ENCODE measurements at places on chromosomes 6 and 20.

GRCh38 chr6:15444881-15445280 lies 199.0 kb downstream of the JARID2 start:
- DNase-seq = no peak

DNA sequence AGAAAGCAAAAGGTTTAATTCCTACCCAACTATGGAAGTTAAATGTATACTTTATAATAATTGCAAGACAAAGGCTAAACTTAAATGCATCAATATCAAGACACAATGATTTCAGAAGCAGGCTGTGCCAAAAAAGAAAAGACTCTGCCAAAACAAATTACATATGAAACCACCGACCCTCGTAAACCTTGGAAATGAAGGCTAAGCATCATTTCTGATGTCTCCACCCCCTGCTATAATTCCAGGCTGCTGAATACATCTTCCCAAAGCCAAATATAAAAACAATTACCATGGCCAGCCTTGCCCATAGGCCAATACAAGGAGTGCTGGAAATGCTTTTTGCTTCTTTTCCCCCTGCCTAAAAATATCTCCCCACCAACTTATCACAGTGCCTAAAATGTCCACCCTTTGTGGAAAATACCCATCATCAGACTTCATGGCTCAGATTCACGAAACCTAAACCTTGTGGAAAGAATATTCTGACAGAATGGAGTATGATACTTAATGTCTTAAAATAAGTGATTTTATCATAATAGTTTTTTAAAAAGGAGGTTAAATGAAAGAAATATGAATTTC lies 37.4 kb downstream of the RCAN2 start:
- no peak for DNase-seq

DNA sequence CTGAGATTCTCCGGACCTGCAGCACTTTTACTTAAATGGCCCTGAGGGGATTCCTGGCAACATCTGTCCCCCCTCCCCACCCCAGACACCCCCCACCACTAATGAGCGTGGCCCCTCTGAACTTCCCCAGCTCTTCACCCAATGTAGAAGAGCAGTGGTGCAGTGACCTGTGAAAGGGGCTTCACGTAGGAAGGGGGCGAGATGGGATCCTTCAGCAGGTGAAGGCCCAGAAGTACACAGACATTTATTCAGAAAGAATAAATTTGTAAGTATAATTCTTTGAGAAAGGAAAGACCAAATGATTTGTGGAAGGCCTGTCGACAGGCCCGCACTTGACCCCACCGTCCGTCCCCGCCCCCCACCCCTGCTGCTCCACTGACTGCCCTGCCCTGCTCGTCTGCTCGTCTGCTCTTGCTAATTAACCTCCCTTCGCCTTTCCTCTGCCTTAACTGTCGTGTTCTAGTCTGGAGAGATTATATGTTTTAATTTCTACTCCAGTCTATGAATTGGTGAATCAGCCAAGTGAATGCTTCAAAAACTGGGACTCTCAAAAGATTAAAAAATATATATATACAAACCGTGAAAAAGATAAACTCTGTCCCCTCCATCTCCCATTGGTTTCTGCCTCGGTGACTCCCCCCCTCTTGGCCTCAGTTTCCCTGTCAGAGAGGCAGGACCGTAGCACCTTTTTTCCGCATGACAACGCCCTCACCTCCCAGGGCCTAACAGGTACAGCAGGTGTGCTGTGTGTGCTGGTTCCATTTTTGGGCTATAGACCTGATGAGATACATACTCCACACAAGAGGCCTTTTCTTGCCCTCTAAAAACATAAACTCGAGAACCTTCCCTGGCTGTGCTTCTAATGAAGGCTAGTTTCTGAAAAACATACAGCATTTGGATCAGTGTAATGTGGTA lies 49.2 kb downstream of the GNAS start:
- DNase-seq = no peak

DNA sequence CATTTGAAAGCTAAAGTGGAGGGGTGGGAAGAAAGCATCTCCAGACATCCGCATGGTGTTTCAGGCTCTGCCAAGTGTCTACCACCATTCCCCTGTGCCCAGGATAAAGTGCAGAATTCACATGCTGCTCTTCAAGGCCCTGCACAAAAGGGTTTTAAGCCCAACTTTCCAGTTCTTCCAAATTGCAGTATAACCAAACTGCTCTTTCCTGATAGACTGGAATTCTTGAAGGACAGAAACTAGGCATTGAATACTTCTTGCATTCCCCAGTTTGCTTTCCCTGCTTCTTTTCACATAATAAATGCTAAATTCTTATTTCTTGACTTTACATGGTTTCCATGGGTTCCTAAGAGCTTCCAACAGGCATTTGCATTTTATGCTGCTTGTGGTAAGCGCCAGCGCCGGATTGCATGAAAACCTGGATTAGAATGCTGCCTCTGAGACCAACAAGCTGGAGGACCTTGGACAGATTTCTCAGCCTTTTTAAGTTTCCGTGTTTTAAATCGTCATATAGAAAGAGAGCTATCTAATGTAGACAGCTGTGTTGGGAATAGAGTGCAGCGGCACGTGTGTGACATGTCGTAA lies 7.9 kb downstream of the SOX4 start:
- DNase-seq = no peak

- no peak for DNase-seq
Measured at GRCh38 chr6:75502884-75503283, 9.3 kb upstream of the FILIP1 start.

GRCh38 chr20:22374066-22374465 lies 210.3 kb downstream of the FOXA2 start:
- no peak for DNase-seq

GRCh38 chr6:11062083-11062482 lies 18.0 kb upstream of the ELOVL2 start:
- DNase-seq = no peak

DNA sequence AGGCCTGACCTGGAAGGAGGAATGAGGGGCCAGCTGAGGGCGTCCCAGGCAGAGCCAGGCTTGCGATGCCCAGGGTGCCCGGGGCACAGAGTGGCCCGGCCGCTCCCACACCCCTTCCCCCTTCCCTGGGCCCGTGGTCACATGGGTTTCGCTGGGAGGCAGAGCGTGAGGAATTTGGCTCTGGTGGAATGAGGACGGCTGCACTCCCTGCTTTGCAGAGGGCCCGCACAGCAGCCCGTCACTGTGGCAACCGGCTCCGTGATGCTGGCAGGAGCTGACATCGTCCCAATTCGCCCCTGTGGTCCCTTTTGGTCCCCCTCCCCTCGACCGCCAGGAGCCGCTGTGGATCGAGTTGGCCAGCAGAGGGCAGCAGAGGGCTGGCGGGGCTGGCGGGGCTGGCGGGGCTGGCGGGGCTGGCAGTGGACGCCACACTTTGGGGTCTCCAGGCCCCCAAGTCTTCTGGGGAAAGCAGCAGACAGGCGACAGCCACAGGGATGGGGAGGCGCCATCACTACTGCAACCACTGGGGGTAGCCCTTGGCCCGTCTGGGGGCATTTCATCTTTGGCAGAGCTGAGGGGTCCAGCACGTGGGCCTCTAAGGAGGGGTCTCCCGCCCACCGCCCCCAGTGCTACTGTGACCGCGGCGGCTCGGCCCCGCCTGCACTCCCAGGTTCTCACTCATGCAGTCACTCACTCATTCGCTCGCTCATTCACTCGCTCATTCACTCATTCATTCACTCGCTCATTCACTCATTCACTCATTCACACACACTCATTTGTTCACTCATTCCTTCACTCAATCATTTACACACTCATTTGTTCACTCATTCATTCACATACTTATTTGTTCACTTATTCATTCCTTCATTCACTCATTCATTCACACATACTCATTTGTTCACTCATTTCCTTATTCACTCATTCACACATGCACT lies 49.7 kb upstream of the BHLHE23 start:
- no peak for DNase-seq

DNA sequence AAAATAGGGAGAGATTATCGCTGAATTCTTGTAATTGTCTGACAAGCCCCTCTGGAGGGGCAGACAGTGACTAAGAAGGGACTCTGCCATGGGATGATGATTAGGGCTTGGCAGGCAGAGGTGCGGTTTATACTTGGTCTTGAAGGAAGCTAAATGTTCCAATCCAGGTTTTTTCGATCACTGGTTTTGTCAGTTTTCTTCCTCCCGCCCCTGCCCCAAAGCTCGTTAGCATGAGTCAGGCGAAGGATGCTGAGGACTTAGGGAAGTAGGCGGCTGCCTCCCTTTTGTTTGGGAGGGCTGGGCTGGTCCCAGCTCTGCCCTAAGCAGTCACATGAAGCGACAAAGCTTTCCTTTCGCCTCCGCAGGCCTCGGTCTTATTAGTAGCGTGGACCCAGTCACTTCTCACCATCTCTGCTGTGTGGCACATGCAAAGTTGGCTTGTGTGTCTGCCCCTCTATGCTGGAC lies 314.2 kb downstream of the CDC5L start:
- no peak for DNase-seq

GRCh38 chr6:116049321-116049720 lies 11.4 kb downstream of the FRK start:
- DNase-seq = no peak

GRCh38 chr6:163964789-163965188 lies 550.3 kb downstream of the QKI start:
- no peak for DNase-seq

DNA sequence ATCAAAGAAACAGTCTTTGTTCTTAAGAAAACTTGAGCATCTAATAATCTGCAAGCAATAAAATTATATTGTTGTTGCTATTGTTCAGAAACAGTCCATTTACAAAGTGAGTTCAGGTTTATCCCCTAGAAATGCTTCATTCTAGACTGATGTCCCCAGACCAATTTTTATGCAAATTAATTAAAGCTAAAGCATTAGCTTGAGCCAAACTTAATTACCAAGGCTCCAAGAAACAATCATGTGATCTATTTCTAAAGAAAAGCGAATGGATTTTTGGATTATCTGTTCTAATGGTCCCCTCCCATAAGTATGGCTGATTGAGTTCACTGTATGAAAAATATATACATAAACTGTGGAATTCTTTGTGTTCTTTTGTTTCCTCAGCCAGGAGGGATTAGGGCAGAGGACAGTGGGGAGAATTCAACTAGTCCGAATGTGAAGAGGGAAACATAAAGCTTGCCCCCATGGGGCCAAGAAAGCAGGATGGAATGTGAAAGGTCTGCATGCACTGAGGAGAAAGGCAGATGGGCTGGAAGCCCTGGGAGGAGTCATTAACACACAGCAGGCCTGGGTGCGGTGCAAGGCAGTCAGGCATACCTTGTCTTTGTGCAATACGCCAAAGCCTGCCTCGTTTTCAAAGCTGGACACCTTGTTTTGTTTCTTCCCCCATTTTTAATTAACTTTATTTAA lies 597.1 kb downstream of the KIF16B start:
- DNase-seq = no peak

DNA sequence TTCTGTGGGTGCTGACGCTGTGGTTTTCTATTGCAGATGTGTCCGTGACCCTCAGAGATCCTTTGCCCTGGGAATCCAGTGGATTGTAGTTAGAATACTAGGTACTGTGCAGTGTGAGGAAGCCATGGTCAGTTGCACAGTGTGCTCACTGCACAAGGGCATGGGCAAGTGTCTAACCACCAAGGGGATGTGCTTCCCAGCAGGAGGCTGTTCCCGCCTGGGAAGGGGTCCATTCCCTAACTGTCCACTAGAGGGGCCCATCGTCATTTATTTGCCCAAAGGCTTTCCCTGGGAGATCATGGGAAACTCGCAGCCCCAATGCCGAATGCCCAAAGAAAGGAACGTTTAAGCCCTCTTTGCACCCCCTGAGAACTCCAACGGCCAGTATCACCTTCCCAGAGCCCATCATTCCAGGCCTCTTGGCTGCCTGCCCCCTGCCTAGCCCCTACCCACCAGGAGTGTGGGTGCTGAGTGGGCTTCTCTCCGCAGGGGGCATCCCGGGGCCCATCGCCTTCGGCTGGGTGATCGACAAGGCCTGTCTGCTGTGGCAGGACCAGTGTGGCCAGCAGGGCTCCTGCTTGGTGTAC lies 26.2 kb downstream of the SLCO4A1 start:
- peak; percentile 23 for DNase-seq

DNA sequence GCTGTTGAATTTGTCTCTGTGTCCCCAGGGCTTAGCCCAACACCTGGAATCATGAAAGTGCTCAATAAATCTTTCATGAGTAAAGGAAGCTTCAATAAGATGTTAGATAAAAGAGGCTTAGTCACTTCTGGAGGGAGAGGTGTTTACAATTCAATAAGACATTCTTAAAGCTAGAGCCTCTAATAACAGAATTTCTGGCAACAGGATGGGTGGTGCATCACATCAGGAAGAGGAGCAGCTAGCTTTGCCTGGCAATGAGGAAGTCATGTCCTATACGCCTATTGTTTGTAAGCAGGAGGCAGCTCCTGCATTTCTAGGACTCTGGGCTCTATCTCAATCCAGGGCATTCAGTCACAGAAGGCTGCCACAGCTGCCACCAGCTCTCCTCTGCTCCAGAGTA lies 638.5 kb downstream of the EPM2A start:
- DNase-seq = no peak

DNA sequence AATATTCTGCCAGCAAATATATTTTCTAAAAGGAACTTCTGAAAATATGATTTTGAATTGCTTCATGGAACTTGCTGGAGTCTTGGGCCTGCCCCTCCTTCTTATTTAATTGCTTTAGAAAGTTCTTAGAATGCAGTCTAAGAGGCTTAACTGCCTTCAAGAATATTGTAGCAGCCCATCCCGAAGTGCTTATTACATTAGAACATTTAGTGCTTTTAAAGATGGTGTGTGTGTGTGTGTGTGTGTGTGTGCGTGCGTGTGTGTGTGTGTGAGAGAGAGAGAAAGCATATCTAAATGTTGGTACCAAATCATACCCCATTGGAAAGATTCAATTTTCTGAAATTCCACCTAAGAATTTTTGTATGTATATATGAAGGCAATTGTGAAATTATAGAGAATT lies 193.5 kb downstream of the SLC24A3 start:
- DNase-seq = no peak

DNA sequence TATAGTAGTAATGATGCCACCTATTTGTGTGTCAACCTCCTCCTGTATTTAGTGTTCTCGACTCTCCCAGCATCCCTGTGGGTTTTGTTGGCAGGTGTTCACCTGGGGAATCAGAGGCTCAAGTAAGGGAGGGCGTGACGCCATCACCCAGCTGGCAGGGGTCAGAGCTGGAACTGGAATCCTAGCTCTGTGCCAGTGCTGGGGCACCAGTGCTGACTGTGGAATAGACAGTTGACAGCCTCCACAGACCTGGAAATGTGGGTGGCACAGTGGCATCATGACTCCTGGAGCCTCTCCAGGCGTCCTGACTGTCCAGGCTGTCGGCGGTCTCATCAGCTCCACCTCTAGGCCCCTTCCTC lies 102.8 kb downstream of the SYCP2 start:
- no peak for DNase-seq

- DNase-seq = no peak
Measured at GRCh38 chr20:12354725-12355124, 437.0 kb downstream of the BTBD3 start.

DNA sequence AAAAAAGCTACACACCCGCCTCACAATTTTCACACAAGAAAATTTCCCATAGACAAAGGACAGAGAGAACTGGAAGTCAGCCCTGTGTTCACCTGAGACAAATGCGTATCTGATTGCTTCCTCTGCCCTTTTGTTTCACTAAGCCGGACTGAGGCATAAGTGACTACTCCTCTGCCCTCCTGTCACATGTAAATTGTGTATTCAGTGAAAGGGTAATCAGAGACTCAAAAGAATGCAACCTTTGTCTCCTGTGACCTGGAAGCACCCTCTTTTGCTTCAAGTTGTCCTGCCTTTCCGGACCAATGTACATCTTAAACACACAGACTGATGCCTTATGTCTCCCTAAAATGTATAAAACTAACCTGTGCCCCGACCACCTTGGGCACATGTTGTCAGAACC lies 483.8 kb upstream of the EYS start:
- DNase-seq = no peak

All from stimulated activated CD4-positive, alpha-beta T cell treated with anti-CD3 and anti-CD28 coated beads, Interleukin-4, amount 100 ng/mL, for 4 hours (primary cell).